ENCODE measurements at places on chromosomes 3 and 15.

GRCh38 chr3:141738891-141739363 lies 829 bp downstream of the RNF7 start:
- no peak for DNase-seq

DNA sequence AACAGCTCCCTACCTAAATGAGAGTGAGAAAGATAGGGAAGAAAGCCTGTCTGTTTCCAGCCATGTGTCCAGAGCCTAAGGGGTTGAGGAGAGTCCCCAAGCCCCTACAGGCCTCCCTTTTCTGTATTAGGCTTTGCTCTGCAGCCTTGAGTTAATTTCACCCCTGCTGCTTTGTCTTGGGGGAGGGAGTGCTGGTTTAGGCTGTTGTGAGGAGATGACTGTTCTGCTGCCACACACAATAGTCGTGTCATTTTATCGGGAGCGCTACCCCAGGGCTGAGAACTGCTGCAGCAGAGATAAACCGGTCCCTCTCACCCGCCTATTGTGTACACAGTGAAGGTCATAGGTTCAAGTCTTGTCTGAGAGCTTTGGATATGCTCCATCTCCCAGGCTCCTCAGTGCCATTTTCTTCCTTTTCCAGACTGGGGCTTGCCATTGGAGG lies 1.4 kb downstream of the ZNF609 start:
- no peak for DNase-seq

DNA sequence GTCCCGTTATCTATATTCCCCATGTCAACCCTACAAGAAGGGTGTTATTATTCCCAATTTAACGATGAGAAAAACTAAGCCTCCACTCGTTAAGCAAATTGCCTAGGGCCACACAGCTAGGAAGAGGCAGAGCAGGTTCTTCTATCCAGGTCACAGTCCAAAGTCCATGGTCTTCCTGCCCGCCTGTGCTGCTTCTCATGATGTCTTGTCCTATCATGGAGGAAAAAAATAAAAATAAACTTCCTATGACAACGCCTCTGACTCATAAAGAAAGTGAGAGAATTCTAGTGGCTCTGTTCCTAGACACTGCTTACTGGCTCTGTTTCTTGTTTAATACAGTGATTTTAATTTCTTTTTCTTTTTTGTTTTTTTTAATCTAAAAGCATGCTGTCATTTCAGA lies 9.7 kb downstream of the COL8A1 start:
- DNase-seq, result no peak

- DNase-seq, result no peak
These were observed 265.0 kb upstream of the GADL1 start for GRCh38 chr3:31159331-31160039.

- DNase-seq, result no peak
These were observed 152.8 kb downstream of the UACA start for GRCh38 chr15:70610541-70610940.

DNA sequence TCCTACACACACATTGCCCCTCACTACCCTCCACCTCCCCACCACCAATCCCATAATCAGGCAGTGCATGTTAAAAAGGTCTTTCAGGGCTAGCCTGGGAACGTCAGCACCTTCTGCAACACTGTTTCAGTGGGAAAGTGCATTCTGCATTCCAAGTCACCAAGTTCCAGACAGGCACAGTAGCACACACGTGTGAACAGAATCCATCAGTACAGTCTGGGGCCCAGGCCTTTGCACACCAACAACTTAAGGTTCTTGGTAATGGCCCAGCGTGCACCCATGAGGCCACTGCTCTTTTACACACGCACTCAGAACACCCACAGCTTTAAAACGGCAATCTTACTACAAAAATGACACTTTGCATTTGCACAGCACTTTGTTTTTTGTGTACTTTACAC lies 1.2 kb downstream of the ANXA2 start:
- no peak for DNase-seq

DNA sequence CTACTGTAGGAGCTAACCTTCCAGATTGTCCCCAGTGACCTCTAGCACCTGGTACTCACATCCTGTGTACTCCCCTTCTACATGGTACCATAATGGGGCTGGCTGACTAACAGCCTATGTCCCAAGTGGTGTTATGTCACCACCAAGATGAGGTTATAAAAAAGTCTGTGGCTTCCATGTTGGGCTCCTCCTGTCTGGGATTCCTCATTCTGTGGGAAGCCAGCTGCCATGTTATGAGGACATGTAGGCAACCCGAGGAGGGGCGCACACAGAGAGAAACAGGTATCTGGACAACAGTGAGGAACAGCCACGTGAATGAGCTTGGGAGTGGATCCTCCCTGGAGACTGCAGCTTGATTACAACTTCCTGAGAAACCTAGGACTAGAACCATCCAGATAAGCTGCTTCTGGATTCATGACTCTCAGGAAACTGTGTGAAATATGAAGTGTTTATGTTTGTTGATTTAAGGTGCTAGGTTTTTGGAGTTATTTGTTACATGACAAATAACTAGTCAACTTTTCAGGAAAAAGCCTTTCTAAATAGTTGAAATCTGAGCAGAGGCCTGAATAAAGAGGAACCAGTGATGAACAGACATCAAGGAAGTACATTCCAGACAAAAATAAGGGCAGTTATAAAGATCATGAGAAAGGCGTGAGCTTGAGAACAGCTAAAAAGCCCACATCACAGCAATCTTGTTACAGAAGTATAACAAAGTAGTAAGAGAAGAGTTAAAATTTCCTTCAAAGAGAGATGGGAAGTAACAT lies 21.7 kb downstream of the GOLIM4 start:
- no peak for DNase-seq

GRCh38 chr3:61250784-61251173 lies 473 bp downstream of the FHIT start:
- no peak for DNase-seq

- DNase-seq, result no peak
These were observed 2.9 kb downstream of the UCN2 start for GRCh38 chr3:48560648-48561018.

GRCh38 chr3:126039870-126040269 lies 44.1 kb downstream of the SLC41A3 start:
- DNase-seq, result no peak

- DNase-seq, result no peak
These were observed 518.8 kb upstream of the ZNF385D start for GRCh38 chr3:22269831-22270230.

- no peak for DNase-seq
These were observed 40.4 kb downstream of the EBLN2 start for GRCh38 chr3:73101881-73102280.

GRCh38 chr3:184791171-184791570 lies 20.8 kb upstream of the VPS8 start:
- DNase-seq, result no peak

GRCh38 chr3:59769127-59769750 lies 719.4 kb upstream of the CFAP20DC start:
- DNase-seq, result no peak

- no peak for DNase-seq
These were observed 9.8 kb downstream of the DPH3 start for GRCh38 chr3:16254916-16255315.

- no peak for DNase-seq
These were observed 757.7 kb downstream of the GRM7 start for GRCh38 chr3:7618606-7619005.

GRCh38 chr3:112143251-112143650 lies 10.2 kb upstream of the GCSAM start:
- no peak for DNase-seq

GRCh38 chr3:17459470-17459993 lies 282.9 kb downstream of the TBC1D5 start:
- DNase-seq, result no peak

DNA sequence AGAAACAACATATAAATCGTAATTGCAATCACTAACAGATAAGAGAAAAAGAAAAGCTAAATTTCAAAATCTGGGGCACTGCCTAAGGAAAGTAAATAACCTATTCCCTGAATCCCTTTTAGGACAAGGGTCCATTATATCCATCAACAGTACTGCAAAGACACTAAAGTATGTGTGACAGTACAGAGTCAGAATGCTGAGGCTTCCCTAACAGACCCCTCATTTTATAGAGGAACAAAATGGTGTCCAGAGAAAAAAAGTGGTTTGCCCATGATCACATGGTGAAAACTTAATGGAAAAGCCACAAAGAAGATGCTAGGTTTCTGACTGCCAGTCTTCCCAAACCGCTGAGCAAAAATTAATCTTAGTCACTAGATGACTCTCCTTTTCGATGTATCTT lies 93.8 kb downstream of the DHX30 start:
- no peak for DNase-seq

GRCh38 chr3:47578119-47578632 lies 489 bp downstream of the CSPG5 start:
- DNase-seq, result no peak

DNA sequence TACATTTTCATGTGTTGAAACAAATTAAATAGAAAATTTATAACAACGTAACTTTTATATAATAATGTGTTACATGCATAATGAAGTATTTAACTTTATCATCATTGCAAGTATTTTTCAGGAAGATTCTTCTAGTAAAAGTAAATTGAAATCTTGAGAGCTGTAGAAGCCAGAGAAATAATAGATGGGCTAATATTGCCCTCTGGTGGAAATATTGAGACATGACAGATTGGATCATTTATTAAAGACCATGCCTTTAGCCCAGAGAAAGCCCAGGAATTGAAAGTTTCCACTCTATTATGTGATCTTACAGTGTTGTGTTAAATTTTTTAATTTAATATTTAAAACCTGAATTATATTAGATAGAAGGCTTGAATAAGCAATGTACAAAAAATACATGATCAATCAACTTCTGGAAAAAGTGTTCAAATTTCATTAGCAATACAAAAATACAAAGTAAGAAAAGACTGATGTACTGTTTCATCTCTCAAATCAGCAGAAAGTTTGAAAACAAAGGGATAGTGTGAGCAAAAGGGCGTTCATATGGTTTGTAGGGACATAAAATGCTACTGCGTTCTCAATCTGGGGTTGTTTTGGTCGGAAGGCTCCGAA lies 52.7 kb upstream of the SPTSSB start:
- no peak for DNase-seq

DNA sequence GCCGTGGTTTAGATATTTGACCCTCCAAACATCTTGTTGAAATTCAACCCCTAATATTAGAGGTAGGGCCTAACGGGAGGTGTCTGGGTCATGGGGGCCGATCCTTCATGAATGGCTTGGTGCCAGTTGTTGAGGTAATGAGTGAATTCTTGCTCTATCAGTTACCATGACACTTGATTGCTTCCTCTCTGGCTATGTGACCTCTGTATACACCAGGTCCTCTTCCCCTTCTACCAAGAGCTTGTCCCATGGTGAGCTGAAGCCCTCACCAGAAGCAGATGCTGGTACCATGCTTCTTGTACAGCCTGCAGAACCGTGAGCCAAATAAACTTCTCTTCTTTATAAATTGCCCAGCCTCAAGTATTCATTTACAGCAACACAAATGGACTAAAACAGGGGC lies 41.8 kb upstream of the TIPARP start:
- DNase-seq, result no peak

GRCh38 chr3:21534462-21534861 lies 216.5 kb downstream of the ZNF385D start:
- DNase-seq, result no peak

DNA sequence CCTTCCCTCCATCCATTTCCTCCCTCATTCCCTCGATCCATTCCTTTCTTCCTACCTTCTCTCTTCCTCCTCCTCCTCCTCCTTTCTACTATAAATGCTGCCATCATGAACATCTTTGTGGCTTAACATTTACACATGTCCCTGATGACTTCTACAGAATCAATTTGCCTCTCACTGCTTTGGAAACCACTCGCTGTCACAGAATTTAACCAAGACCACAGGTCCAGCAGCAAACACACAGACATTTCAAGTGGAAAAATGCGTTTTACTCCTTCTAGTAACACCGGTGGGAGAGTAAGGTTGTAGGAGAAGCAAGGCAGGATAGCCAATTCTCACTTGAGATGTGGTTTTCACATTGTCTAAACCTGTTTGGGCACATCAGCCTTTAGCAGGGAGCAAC lies 101.4 kb upstream of the LRIG1 start:
- no peak for DNase-seq

GRCh38 chr3:156770699-156771414 lies 55.3 kb upstream of the LEKR1 start:
- no peak for DNase-seq
